ENCODE measurements at places on chromosomes 16 and 17. TPM values are rescaled to one million over a fixed set of nuclear protein-coding genes. Genes with fewer than 3 reads are reported as not detected.

RNU2-1 gene
- not detected for total RNA-seq

KRT27 gene
- total RNA-seq, result not detected

FAM20A gene
- total RNA-seq, result 6.2 TPM

MAP2K6 gene
- total RNA-seq, result 10.9 TPM

KRTAP16-1 gene
- total RNA-seq, result not detected

ABCA10 gene
- 49.5 TPM for total RNA-seq

PLA2G10 gene
- not detected for total RNA-seq

ST6GALNAC1 gene
- total RNA-seq, result 1.3 TPM

SMIM36 gene
- total RNA-seq, result not detected

KRT12 gene
- total RNA-seq, result not detected

CCL22 gene
- 0.15 TPM for total RNA-seq

All from breast epithelium (tissue), 4 donors.